ENCODE measurements at places on chromosomes 6 and 20.

- no peak for DNase-seq
Measured at GRCh38 chr6:56716229-56716628, 73.5 kb upstream of the DST start.

- DNase-seq = no peak
Measured at GRCh38 chr20:11128220-11128718, 454.5 kb upstream of the JAG1 start.

DNA sequence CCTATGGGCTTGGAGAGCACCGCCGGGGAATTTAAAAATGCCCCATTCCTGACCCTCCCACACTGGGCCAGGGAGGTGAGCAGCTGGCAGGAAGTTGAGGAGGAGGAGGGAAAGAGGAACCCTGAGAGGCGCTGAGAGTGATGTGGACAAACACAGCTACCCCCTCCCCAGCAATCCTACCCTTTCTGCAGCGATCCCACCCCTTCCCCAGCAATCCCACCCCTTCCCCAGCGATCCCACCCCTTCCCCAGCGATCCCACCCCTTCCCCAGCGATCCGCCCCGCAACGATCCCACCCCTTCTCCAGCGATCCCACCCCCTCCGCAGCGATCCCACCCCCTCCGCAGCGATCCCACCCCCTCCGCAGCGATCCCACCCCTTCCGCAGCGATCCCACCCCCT is 111.6 kb downstream of the SYCP2 start:
- DNase-seq = no peak

DNA sequence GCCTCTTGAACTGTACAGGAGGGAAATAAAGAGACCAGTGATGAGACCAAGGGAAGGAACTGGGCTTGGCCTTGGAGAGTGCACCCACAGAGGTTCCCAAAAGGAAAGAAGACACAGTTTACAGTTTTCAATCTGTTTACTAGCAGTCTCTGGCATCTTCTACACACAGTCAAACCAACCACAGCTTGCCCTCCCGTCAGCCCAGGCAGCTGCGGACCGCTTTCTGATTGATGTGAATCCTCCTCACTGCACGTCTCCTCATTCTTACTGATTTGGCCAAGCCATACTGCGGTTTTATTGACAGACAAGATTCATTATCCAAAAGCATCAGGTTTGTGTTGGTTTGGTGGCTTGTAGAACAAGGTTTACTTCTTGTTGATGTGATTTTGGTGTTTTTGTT is 104.5 kb upstream of the ASF1A start:
- DNase-seq = no peak

GRCh38 chr20:51095633-51096521 is 73.0 kb upstream of the KCNG1 start:
- no peak for DNase-seq

DNA sequence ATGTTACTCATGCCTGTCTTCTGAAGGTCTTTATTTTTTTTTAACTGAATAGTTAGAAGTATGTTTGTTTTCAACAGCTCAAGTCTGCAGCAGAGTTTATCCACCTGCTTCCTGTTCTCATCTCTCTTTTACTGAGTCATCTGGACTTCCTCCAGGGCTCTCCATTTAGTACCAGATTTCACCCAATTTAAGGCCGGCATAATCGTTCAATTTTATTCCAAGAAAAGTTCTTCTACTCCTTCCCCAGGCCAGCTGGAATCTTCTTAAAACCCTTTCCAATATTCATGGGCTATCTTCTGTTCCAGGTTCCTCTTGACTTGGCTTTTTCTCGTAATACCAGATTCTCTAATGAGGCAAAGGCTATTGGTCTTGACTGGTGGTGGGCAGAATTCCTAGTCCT is 79.0 kb upstream of the LAMA2 start:
- DNase-seq = no peak

- no peak for DNase-seq
Measured at GRCh38 chr20:3313683-3314065, 74.7 kb upstream of the SLC4A11 start.

DNA sequence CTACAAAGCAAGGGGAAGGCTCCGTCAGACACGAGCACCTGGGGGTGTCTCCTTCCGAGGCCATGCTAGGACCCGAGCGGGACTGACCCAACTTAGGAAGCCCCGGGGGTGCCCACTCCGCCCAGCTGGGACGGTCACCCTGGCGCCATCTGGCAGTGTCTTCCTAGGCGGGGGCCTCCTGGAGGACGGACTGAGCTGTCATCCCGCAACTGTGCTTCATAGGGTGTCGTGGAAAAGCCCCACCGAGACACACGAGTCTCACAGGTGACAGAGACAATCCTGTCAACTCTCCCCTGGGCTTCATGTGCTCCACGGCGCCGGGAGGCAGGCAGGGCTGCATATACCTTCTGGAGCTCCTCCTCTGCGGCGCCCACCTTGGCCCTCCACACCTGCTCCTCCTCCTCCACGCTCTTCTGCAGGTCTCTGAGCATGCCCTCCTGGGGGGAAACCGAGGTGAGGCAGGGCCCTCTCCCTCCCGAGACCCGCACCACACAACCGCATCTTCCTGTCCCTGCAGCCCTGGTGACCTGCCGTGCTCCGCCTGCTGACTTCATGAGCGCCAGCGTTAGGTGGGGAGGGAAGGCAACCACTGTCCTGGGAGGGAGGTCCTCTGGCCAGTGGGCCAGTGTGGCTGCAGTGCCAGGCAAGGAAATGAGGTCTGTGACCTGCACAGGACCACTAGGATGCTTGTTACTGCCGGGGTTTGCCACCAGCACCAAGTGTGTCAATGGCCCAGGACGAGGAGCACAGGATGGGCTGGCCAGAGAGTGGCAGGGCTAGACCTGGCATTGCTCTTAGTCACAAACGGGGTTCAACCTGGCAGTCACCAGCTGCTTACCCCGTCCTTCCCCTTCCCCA is 50.7 kb downstream of the DSTN start:
- DNase-seq = peak; percentile 12

DNA sequence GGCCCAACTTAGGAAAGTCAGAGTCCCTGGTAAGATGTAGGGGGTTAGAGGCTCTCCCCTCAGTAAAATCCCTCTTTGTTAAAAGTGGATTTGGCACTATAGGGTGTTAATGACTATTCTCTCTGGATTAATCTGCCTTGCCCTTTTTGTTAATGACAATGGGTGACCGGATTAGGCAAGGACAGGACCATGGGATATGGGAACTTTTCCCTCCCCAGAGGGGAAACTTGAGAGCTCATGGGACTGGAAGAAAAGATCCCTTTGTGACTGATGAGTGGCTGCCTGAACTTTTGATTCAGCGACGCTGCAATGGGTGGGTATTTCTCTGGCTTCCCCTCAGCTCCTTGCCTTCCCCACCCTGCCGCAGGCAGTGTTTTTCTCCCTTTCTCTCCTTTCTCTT is 12.2 kb upstream of the TAAR9 start:
- DNase-seq = no peak

GRCh38 chr6:30882204-30882758 is 2.0 kb upstream of the DDR1 start:
- peak; percentile 25 for DNase-seq

DNA sequence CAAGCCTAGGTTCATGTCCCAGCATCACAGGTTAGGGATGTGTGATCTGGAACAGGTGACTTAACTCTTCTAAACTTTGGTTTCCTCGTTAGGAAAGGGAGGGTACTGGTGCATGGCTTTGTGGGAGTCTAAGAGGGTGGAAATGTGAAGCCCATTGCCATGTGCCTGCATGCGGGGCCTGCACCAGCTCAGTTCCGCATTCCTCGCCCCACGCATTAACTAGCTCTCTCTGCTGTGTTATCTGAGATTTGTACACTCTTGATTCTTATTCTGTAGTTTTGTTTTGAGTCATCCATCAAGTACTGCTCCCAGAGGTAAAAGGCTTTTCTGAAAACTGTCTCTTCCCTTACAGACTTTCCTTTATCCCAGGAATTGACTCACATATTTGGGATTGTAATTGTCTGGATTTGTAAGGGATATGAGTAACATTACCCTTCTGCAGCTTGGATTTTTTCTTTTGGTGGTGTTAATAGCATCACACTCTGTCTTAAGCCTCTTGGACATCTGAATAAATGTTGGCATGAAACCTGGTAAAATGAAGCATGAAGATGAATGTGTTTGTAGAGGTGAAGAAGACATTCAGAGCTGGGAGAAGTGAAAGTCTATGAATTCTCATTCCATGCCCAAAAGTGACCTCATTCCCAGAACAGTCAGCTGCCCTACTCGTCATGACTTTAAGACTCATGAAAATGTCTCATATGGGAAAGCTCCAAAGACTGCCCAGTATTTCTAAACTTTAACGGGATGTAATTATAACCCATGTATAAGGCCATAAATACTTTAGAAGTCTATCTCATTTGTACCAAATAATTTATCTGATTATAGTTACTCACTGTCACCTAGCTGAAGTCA is 357.3 kb downstream of the FOXA2 start:
- no peak for DNase-seq

GRCh38 chr6:39494998-39495397 is 172.5 kb upstream of the KCNK16 start:
- DNase-seq = no peak

- DNase-seq = no peak
Measured at GRCh38 chr6:159074120-159074684, 29.4 kb upstream of the TAGAP start.

DNA sequence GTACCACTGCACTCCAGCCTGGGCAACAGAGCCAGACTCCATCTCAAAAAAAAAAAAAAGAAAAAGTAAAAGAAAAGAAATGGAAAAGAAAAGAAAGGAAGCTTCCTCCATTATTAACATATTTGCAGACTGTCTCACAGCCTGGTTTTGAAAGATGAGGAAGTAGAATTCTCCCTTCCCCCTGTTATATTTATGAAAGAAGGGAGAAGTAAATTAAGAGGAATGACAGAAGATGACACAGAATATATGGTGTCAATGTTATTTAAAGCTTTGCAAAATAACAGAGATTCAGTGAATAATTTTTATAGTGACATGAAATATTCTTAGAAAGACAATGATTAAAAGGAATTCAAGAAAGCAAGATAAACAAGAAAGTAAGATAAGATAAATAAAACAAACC is 83.7 kb upstream of the PRSS16 start:
- DNase-seq = no peak

- peak; percentile 66 for DNase-seq
Measured at GRCh38 chr6:31356216-31356945, 598 bp downstream of the HLA-B start.
